ENCODE measurements at places on chromosomes 6 and 20.

- peak; percentile 46 for DNase-seq
Measured at GRCh38 chr6:28981833-28982475, 23.2 kb downstream of the ZNF311 start.

DNA sequence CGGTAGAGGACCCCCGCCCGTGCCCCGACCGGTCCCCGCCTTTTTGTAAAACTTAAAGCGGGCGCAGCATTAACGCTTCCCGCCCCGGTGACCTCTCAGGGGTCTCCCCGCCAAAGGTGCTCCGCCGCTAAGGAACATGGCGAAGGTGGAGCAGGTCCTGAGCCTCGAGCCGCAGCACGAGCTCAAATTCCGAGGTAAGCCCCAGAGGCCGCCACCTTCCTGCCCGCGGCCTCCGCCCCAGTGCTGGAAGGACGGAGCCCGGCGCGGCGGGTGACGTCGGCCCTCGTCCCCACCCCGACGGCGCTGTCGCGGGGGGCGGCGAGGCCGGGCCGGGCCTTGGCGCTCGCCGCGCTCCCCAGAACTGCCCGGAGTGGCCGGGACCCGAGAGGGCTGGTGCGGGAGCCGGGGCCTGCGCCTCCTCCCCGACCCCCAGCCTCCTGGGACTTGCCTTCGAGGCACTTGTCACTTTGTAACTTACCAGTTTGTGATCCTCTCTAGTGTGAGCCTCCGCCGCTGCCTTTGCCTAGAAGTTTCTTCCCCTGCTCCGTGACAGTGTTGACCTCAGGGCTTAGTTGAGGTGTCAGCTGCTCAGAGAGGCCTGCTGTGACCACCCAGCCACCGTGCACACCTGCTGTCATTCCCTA, 417 bp downstream of the VAPB start:
- DNase-seq, result no peak

- DNase-seq, result no peak
Measured at GRCh38 chr6:127570739-127571389, 6.1 kb upstream of the C6orf58 start.

GRCh38 chr6:170124150-170124549, 166.7 kb downstream of the DLL1 start:
- no peak for DNase-seq

- DNase-seq, result no peak
Measured at GRCh38 chr20:9322661-9323060, 191.7 kb upstream of the LAMP5 start.

DNA sequence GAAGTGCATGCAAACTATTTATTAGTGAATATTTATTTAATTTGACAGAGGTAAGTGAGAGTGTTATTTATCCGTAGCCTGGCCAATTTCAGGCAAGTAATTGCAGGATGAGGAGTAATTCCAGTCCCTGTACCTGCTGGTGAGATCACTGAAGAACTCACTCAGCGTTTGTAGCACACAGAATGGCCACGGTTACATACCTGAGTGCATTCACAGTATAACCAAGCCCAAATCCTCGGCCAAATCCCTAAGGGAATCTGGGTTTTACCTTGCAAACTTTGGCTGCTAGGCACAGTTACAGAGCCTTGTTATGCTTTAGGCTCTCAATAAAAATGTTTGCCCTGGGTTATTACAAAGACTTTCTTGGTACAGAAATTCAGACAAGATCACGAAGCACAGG, 93.3 kb downstream of the KCNQ5 start:
- no peak for DNase-seq

DNA sequence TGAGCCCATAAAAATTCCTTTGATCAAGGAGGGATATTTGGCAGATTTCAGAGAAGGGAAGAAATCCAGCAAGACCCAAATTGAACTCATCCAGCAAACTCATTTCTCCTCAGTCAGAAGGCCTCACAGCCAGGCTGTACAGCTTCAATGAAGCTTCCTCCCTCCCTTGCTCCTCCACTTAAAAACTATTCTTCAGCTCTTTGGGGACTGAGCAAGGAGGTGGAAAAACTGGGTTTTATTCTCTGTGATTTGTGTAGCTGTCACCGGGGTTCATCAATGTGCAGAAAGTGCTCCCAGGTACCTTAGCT, 158.7 kb upstream of the ZNF184 start:
- DNase-seq, result no peak

DNA sequence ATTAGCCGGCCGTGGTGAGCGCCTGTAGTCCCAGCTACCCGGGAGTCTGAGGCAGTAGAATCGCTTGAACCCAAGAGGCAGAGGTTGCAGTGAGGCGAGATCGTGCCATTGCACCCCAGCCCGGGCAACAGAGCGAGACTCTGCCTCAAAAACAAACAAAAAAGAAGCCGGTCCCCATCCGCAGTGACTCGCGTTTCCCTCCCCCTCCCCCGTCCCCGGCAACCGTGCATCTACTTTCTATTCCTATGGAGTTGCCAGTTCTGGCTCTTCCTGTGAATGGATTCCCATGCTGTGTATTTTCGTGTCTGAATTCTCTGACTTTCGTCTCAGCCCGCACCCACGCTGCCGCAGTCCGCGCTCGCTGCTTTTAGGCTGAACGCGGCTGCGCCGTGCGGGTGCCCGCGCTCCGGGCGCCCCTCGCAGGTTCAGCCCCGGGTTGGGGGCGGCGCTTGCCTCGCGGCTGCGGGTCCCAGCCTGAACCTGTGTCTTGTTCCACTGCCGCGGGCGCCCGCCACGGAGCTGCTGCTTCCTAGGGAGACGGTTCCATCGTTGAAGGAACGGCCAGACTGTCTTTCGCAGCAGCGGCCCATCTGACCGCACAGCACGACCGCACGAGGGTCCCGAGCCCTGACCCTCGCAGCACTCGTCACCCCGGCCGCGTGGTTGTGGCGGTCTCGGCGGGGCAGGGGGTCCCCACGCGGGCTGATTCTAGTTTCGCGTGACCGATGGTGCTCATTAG, 1.1 kb upstream of the MRGBP start:
- peak; percentile 55 for DNase-seq

DNA sequence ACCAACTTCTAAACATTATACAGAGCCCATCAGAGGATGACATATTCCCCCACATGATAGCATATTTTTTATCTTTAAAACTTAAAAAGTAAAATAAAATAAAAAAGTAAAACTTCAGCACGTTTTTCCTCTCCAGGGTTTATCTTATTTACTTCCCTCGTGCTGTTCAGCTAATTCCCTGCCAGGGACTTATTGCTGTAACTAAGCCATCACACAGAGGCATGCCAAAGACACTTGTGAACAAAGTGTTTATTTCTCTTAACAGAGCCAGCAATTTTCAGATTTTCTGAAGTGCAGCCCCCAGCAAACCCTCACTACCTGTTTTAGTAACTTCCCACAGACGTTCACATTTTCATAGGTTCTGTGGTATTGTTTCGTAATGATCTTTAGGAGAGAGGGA, 293.8 kb downstream of the ZNF217 start:
- no peak for DNase-seq

- no peak for DNase-seq
Measured at GRCh38 chr6:25427549-25427948, 148.4 kb downstream of the CARMIL1 start.

- DNase-seq, result no peak
Measured at GRCh38 chr6:124659427-124659826, 302.8 kb upstream of the RNF217 start.

DNA sequence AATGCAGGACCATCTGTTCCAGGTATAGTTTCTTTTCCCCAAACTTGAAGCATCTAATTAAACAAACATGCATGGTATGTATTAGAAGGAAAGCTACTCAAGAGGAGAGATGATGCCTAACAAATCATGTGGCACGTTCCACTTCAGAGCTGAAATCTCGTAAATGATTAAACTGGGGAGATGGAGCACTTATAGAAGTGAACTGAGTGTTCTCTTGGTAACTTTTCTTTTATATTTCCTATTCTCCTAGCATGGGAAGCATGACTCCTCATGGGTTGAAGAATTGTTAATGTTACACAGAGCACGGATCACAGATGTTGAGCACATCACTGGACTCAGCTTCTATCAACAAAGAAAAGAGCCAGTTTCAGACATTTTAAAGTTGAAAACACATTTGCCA, 61.1 kb downstream of the CCN2 start:
- DNase-seq, result no peak

DNA sequence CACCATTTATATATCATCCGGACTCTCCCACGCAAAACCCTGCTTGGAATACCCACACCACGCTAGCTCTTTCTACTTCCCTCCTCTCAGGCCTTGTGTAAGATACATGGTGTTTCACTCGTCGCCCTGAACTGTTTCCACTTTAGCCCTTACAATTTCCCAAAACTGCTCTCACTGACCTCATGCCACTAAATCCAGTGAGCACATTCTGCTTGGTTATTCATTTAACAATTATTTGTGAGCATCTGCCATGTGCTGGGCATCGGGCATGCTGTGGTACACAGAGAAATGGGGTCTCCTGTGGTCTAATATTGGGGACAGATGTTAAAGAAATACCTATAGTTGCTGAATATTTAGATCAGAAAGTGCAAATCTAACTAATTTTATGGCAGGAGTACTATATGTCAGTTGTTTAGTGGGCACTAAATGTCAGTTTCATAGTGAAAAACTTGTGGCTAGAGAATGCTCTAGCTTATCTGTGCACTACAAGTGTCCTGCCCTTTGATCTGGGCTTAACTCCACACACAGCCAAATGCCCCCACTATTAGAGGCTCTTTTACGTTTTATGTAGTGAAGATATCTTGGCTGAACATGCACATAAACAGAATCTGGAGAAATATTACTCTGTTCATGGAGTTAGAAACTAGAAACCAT, 41.0 kb downstream of the PLEKHG1 start:
- no peak for DNase-seq

DNA sequence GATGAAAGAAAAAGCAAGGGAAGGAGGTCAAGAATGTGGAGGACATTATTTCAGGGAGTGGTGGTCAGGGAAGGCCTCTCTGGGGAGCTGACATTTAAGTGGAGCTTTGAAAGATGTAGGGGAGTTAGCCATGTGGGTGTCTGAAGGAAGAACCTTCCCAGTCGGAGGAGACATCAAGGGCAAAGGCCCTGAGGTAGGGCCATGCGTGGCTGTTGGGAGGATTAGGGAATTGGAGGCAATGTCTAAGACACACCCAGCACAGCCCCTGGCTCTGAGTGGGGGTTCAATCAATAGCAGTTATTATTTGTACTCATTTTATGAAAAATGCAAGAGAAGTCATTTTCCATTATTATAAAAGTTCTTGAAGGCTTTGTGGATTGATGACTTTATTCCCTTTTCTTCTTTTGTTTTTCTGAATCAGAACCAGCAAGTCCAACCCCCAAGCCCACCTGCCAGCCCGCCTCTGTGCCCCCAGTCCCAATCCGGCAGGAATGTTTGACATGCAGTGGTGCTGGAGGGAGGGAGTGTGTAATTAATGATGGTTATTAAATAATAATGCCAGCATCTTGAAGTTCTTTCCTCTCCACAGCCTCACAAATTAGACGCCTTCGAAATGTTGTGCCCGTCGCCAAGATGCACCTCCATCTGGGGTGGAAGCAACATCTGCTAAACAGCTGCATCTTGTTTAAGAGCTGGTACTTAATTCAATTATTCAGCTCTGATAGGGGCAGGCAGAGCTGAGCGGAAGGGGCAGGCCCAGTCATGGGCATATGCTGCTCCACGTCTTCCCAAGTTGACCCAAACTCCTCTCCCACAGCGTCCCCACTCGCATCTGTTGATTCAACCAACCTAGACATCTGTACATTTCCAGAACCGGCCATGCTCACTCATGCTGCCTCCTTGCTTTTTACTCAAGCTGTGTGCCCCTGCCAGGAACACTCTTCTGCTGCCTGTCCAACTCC, 81.3 kb upstream of the SIRPA start:
- DNase-seq, result no peak

GRCh38 chr6:409370-409972, 17.9 kb downstream of the IRF4 start:
- DNase-seq, result no peak

DNA sequence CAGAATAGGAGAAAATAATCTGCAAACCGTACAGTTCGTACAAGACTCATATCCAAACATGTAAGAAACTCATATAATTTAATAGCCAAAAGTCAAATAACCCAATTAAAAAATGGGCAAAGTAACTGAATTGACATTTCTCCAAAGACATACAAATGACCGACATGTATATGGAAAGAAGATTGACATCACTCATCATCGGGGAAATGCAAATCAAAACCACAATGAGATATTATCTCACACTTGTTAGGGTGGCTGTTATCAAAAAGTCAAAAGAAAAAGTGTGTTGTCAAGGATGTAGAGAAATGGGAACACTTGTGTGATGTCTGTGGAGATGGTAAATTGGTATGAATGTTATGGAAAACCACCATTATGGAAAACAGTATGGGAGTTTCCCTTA, 70.5 kb upstream of the STXBP5 start:
- no peak for DNase-seq

DNA sequence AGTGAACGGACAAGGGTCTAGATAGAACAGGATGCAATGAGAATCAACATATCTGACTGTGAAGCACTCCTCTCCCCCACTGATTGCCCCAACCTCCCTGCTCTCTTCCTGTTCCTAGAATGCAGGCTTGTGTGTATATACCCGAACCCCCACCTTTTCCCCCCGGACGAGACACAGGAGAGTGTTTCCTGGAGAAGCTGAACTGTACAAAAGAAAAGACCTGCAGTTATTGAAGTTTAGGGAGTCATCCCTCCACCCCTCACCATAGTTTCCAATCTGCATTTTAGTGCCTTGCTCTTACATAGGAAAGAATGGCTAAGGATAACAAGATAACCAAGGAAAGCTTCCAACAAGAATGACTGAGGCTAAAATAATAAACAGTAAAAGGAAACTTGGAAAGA, 55.5 kb upstream of the PDE10A start:
- DNase-seq, result no peak

DNA sequence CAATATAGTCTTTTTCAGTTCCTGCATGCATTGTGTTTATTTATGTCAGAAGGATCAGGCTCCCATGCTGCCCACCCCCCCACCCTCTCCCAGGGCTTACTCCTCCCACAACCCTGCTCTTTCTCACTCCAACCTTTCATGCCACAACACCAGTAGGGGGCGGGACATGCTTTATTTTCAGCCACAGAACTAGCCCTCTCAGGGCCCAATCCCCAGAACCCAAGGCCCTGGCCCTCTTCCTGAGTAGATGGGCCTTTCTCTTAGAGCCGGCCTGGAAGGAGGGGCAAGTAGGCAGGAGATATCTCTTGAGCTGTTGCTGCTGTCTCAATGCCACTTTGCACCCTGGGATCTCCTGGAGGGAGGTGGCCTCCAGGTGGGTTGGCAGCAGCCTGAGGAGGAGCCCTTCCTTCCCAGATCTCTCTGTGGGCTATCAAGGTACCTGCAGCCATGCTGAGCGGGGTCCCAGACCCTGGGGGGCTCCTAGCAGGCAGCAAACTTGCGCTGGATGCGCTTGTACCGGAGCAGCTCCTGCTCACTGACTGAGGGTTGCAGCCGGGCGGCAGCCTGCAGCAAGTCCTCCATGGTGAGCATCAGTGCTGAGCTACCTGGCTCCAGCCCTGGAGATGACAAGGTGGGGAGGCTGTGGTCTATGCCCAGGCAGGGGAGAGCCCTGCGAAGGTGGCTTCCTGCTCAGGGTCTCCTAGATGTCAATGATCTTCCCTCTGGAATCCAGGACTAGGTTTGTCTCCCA, 3.5 kb downstream of the GNMT start:
- no peak for DNase-seq

DNA sequence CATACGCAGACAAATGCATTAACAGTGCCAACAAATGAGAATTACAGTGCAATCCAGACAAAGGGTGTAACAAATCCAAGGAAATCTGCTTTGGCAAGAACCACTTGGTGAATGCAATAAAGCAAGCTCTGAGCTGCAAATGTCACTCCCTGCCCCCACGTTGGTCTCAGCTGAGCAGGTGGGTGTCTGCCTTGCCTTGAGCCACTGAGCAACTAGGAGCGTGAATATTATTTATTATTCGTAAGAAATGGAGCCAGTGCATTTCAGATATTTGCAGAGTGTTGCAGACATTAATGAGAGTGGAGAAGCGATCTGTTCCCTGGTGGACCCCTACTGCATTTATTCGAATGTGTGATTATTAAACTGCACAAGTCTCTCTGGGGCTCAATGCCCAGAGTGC, 36.6 kb upstream of the F13A1 start:
- DNase-seq, result no peak
